ENCODE measurements at places on chromosomes 4 and X.

DNA sequence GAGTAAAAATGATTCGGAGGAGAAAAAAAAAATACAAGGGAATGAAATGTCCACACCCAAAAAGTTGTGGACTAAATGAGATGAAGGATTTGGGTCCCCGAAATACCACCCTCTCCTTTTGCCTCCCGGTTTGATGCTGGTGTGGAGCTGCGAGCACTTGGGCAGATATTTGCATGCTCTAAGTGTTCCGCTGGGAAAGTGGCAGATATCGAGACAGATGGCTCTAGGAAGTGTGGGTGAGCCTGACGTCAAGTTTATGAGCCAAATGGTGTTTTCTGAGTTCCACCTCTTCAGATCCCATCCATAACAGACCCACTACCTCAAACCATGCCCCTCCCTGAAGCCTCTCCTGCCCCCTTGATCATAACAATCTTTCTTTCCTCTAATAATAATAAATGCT is 228.6 kb downstream of the QDPR start:
- no peak for DNase-seq

GRCh38 chr4:80911458-80911857 is 119.0 kb upstream of the BMP3 start:
- DNase-seq = no peak

GRCh38 chr4:85603437-85604336 is 128.7 kb downstream of the ARHGAP24 start:
- DNase-seq = no peak

- DNase-seq = no peak
These were observed 39.3 kb downstream of the ATP2B3 start for GRCh38 chrX:153556767-153557166.
